ENCODE measurements at places on chromosomes 2 and 18.

DNA sequence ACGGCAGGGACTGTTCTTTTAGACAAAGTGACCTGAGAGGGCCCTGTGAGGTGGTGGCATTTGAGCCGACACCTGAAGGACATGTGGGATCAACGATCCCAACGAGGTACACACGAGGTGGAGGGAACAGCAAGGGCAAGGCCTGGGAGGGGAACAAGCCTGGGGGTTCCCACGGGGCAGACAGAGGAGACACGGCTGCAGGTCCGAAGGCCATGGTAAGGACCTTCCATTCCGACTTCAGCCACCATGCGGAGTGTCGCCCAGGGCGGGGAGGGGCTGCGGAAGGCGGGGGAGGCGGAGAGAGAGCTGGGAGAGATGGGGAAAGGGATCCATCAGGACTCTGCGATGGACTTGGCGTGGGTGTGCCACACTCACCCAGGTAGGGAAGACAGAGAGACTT is 151.8 kb downstream of the HDAC4 start:
- DNase-seq: no peak

GRCh38 chr2:66508484-66509071 is 73.7 kb downstream of the MEIS1 start:
- no peak for DNase-seq

- DNase-seq: no peak
Observed at GRCh38 chr18:61216051-61216450, 117.2 kb upstream of the CDH20 start.

DNA sequence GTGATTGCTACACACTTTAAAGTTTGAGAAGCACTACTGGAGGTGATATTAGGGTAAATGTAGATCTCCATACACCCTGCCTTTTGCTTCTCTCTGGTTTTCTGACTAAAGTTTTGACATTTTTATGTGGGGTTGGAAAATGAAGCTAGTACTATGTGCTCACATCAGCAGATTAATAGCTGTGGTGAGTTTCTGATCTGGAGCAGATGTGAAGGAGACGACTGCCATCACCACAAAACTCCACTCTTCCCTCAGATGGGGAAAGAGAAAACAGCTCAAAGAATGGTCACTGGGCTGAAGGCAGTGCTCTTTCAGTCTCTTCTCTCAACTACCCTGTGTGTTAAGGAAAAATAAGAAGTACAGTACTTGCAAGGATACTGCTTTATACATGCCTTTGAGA is 37.2 kb downstream of the PLEKHA3 start:
- DNase-seq: no peak

- DNase-seq: no peak
Observed at GRCh38 chr2:96798733-96799622, 17.1 kb upstream of the CNNM3 start.

DNA sequence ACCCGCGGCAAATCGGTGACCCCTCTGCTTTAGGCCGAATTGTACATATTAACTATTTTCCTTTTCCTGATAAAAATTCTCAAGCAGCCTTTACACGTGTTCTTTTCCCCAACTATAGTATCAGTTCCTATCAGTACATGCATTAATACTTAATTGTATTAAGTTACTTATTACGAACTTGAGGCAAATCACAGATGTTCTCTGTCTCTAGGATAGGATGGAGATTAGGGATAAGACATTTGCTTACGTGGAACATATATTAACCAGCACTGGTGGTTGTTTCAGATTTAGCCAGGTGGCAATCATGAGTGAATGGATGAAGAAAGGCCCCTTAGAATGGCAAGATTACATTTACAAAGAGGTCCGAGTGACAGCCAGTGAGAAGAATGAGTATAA is 675 bp downstream of the GEMIN6 start:
- DNase-seq: no peak

- DNase-seq: no peak
Observed at GRCh38 chr2:171432969-171433762, 624 bp downstream of the METTL8 start.

DNA sequence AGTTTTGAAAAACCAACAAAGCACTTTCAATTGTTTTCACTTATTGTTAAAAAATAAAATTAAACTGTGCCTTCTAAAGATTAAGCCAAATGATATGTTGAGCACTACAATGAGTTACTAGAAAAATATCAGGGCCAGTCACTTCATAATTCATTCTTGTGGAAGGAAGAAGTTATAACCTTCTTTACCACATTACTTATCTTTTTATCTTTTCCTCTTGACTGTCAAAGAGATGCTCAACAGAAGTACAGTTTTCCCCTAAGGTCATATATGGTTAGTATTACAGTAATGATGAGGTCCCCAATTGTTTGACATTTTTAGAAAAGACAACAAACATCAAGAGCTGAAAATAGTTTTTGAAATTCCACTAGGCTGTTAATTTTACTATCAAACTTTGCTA is 9.4 kb downstream of the PELI1 start:
- DNase-seq: no peak

DNA sequence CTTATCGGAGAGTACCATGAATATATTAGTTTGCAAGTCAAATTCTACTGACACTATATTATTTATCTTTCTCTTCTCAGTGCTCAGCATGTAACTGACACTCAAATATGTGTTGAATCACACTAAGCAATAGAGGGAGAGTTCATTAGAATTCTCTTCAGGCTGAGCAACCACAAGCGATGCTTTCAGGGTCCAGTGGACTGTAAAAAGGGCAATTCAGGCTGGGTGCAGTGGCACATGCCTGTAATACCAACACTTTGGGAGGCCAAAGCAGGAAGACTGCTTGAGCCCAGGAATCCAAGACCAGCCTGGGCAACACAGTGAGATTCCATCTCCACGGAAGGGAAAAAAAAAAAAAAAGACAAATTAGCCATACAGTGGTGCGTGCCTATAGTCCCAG is 16.3 kb downstream of the PDE6D start:
- DNase-seq: no peak

DNA sequence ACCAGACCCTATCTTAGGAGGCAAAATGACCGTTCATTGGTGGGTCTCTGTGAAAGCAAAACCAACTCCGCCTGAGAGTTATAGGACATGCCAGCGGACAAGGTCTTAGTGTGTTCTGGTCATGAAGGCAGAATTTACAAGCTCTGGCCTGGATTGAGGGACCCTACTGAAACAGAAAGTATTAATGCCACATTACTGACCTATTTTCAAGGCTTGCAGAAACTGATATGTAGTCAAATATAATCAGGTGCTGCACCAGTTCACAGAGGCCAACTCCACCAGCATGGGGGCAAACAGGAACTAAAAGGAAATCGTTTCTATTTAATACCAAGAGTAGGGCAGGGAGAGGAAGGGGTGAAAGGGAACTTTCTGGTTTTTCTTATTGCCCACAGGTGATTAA is 19.7 kb downstream of the TYMS start:
- no peak for DNase-seq

DNA sequence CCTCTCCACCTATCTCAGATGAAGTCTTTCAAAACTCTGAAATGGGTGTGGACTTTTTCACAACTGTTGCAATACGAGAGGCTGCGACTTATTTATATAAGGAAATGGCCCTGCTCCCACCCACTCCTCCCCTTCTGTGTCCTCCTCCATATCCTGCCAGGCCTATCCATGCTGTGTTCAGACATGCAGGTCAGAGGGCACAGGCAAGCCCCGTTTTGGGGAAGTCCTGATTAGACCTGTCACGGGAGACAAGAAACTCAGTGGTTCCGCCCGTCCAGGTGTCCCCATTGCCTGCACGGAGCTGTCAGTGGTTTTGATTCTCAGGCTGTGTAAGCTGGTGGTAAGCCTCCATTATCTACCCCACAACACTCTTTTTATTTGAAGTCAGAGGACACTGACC is 99.6 kb upstream of the MGAT5 start:
- DNase-seq: no peak

DNA sequence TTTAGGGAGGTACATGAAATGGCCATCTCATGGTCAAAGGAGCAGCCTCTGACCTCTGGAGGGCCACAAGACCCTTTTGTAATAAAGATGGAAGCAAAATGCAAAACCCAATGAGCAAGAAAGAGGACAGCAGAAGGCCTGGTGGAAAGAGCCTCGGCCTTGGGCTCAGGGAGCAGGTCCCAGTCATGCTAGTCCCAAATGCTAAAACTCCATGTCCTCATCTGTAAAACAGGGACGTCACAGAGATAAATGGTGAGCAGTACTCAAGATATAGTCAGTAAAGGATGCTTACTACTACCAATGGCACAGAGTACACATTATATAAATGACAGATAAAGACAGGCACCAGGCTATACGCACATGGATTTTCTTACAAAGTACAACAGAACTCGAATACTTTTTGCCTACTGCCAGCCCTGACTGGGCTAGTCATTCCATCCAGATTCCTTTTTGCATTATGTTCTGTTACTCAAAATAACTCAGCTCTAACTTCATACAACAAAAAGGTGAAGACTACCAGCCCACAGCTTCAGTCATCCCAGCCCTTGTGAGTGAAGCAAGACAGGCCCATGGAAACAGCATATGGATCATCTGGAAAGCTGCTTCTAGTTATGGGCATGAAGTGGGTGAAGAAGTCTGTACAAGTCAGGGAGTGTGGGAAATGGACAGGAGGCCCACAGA is 64.9 kb upstream of the TFCP2L1 start:
- DNase-seq: no peak

- peak; percentile 88 for DNase-seq
Observed at GRCh38 chr2:105797298-105797819, 52.6 kb downstream of the NCK2 start.

Data from vagina (tissue), 2 donors.